Mucosa of gallbladder (tissue), 1 donor: ENCODE measurements at places on chromosomes 1 and 21. TPM values are rescaled to one million over a fixed set of nuclear protein-coding genes. Genes with fewer than 3 reads are reported as not detected.

GRCh38 chr1:206442101-206442500 lies 28.2 kb upstream of the IKBKE start:
- DNase-seq, result no peak

GRCh38 chr1:24866211-24867083 lies 63.6 kb downstream of the RUNX3 start:
- peak; percentile 8 for DNase-seq

DNA sequence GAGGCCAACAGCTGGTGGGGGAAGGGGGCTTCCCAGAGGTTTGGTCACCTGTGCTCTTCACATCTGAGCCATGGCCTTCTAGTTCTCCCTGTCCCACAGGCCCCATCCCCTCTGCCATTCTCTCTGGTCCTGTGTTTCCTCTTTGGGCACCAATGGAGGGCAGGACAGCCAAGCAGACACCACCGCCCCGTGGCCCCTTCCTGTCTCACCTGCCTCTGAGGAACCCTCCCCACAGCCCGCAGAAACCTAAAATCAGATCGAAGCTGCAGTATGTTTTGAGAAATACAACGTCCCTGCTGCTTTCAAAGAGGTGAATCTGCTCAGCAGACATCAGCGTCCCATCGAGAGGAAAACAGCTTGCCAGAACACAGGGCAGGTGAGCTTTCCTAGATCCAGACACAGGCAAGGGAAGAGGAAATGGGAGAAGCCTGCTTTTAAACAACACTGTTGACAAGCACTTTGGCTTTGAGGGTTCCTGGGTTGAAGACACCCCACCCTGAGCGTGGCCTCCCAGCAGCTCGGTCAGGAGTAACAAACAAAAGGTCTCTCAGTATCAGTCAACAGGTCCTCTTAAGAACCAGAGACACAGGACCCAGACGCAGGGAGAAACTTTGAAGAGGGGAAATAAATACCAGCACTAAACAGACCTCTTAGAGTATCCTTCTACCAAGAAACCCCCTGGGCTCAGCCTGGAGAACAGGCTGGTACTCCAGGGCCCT lies 2.3 kb downstream of the PANK4 start:
- DNase-seq, result no peak

DNA sequence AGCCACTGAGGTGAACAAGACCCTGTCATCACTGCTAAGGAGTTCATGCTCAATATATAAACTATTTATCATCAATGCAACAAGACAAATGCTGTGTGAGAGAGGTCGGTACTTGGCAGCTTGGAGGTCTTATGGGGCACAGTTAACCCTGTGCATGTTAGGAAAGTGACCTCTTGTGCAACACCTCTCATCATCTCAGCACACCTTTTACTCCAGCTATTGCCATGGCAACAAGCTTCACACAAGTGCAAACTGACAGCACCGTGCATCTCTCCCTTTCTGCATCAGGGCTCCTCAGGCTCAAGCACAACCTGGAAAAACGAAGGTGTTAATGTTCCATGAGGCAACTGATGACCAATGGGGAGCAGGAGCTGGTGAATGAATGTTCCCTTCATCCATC lies 14.7 kb upstream of the MYSM1 start:
- DNase-seq, result no peak

GRCh38 chr1:111214074-111214801 lies 13.3 kb upstream of the CHI3L2 start:
- DNase-seq, result no peak

NR1I3 gene
- not detected for total RNA-seq

MAEL gene
- not detected for total RNA-seq
